Hippocampal formation (tissue), 2 donors: ENCODE measurements at places on chromosomes 3 and 15.

- DNase-seq = no peak
Observed at GRCh38 chr3:107969525-107969924, 121.3 kb downstream of the CD47 start.

DNA sequence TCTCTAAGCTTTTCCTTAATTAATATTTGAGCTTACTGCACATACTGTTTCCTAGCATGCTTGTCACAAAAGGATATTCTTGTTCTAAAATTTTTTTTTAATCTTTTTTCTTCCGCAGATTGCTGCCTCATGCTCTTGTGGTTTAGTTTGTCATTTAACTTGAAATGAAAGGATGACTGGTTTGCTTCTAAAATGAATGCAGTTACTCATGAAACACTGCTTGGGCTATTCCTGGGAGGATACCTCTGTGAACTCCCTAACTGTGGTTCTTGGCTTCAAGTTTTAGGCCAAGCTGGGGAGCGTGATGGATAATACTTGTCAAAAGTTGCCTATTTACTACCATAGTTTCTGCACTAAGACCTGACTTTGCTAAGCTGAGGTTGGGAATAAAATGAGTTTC, 64.0 kb downstream of the USP13 start:
- no peak for DNase-seq

DNA sequence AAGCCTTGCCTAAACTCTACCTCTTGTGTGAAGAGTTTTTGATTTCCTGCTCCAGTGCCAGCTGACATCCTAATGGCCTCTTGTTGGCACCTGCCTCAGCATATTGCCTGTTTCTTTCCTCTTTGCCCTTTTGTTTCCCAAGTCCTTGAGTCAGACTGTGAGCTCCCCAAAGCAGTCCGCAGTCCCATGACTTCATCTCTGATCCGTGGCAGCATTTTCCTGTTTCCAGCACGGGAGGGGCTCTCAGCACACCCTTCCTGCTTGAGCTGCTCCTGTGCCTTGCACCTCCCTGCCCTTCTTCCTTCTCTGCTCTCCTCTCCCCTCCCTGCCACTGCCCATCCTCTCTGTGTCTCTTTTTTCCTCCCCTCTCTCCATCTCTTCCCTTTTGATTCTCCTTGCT, 179.6 kb downstream of the EPHB1 start:
- no peak for DNase-seq

DNA sequence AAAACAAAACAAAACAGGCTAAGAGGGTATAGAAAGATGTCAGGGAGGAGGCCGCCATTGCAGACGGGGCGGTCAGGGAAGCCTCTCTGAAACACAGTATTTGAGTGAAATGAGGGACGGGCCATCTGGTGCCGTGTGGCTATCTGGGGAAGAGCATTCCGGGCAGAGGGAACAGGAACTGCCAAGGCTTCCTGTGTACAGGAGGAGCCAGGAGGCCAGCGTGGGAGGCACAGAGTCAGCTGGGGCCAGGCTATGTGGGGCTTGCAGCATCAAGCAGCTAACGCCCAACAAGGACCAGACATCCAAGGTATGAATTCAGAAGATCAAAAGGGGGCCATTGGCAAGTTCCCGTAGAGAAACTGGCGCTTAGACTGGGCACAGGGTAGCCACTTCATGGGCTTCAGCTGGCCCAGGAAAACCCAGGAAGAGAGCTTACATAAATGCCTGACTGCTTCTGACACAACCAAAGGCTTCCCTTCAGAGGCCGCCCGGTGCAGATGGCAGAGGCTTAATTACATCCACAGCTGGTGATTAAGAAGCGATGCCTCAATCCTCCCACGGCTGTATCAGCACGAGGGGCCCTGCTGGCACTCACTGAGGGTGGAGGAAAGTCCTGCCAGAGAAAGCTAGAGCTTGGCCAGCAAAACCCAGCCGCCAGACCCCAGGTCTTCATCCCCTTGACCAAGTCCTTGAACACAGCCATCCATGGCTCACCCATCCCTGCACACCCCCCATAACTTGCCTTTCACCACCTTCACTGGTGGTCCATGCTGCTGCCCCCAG, 144.9 kb downstream of the MEGF11 start:
- DNase-seq = no peak

DNA sequence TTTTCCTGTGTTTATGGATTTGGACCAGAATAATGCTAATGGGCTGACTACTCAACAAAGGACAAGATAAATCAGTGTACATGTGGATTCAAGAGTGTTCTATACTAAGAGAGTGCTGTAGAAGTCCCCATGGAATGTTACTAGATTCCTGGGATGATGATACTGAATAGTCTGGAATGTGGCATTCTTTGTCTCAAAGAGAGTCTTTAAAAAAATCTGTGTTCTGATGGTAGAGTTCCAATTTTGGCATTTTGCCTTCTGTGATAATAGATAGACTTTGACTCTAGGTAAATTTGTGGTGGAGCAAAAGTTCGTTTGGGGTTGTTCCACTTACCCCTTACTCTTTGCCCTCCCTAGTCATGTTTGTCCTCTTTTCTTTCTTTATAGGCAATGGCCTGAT, 43.7 kb downstream of the NMD3 start:
- DNase-seq = no peak

GRCh38 chr15:62592920-62593319, 427.8 kb upstream of the C2CD4B start:
- DNase-seq = no peak

GRCh38 chr15:67146234-67146633, 80.8 kb downstream of the SMAD3 start:
- DNase-seq = no peak
